ENCODE measurements at places on chromosomes 7 and 10.

DNA sequence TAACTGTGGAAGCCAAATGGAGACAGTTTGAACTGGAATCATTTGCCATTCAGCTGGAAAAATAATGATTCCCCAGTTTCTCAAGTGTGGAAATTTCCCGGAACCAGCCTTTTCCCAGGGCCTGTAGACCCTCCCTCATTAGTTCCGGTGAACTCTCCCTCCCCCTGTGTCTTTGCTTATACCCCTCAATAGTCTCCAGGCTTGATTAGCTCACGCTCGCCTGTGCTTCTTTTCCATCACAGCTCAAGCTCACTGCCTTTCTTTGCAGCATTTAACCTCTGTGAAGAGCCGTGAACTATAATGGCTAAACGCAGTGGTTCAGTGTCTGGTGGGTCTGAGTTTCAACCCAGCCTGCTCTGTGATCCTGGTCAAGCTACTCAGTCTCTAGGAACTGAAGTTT, 690.8 kb downstream of the INHBA start:
- no peak for DNase-seq

DNA sequence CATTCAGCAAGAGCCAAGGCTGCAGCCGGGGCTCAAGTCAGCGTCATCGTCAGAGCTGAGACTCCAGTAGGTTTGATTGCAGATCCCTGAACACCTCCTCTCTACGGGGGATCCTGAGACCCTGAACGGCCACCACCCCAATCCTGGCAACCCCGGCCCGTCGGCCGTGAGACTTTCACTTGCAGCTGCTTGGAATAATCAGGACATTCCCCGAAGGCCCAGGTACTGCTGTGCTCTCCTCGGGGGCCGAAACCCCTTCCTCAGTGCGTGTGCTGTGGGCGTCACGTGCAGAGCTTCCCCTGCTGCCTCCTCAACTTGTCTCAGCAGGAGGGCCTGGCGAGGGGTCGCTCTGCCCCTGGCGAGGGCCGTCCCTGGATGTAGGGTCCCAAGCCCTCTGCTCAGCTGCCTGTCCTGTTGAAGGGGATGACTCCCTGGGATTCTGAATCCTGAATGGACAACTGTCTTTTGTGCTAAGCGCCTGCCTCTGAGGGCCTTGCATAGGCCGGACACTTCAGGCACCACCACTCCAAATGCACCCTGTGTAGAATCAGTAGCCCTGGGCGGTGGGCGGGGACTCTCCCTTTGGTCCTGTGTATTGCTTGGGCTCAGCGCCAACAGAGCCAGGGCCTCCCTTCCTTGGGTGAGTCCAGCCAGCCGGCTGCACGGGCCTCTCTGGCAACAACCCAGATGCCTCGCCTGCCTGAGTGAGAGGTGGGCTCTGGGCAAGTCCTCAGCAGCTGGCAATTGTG, 63.8 kb upstream of the EBF3 start:
- DNase-seq = no peak

DNA sequence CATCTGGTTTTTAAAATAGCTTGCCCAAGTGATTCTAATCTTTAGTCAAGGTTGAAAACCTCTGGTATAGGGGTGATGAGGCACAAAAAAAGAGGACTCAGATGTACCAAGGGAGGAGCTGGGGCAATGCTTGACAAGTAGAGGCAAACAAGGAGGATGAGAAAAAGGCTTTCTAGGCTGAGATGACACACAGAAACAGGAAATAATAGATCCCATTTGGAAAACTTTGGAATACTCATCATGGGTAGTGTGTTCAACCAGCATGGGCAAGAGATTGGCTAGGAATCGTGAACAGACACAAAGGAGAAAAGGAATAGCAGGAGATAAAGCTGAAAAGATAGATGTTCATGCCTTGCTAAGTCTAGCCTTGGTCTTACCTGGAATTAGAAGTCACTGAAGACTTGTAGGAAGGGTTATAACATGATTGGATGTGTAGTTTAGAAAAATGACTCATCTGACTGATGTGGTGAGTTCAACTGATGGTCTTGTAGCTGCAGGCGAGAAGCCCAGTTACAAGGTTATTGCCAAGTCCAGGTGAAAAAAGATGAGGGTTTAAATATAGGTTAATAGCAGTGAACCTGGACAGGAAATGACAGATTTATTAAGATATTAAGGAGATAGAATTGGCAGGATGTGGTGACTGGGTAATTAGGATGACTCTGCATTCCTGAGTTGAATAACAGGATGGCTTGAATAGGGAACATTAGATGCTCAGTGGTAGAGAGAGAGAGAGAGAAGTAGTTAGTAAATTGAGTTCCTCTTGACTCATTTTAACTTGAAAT, 214.0 kb upstream of the LRGUK start:
- DNase-seq = no peak

DNA sequence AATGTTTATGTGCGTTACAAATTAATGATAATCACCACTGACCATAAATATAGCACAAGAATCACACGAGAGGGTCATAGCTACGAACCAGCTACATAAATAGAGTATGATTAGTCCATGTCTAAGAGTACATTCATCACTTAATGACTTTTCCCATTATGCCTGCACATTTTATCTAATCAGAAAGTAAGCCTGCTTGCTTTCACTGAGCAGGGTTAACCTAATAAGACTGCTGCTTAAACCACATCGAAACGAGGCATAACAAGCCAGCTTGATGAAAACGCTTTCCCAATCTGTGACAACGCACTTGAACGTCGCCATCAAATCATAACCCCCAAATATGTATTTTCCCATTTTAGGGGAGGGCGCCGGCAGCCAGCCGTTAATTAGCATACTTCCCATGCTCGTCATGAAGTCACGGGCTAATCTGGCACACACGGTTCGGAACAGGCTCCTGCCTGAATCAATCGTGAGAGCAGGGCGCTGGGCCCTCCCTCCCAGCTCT, 71.5 kb downstream of the EBF3 start:
- no peak for DNase-seq

DNA sequence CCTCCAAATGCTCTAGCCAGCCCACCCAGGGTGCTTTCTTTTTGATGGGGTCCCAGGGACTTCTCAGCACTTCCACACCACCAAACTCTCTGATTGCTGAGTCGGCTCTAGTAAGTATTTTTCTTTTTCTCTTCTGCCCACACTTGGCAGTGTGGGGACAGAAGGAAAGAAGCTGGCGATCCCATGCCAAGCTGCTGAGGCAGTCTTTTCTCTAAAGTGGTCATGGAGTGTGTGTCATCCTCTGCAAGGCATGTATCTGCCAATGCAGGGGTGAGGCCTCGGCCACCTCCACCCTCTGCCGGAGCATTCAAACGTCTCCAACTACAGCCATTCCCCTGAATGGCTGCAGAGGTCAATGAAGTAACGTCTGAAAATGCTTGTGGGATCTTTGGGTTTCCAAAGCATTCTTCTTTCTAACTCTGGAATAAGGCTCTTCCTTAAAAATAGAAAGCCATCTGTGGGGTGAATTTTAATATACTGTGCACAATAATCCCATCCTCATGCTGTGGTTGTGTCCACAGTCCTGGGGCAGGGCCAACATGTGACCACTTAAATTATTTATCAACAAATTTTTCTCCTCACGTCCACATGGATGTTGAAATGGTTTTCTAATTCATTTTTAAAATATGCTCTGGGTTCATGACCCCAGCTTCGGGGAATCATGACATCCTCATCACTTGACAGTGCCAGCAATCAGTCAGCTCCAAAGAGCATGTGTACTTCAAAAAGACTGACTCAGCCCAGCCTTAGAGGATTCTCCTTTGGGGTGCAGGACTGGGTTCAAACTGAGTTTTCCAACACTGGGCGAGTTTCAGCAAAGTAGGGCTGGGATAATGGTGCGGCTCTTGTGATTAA, 171.3 kb upstream of the ITGB1 start:
- DNase-seq = no peak

DNA sequence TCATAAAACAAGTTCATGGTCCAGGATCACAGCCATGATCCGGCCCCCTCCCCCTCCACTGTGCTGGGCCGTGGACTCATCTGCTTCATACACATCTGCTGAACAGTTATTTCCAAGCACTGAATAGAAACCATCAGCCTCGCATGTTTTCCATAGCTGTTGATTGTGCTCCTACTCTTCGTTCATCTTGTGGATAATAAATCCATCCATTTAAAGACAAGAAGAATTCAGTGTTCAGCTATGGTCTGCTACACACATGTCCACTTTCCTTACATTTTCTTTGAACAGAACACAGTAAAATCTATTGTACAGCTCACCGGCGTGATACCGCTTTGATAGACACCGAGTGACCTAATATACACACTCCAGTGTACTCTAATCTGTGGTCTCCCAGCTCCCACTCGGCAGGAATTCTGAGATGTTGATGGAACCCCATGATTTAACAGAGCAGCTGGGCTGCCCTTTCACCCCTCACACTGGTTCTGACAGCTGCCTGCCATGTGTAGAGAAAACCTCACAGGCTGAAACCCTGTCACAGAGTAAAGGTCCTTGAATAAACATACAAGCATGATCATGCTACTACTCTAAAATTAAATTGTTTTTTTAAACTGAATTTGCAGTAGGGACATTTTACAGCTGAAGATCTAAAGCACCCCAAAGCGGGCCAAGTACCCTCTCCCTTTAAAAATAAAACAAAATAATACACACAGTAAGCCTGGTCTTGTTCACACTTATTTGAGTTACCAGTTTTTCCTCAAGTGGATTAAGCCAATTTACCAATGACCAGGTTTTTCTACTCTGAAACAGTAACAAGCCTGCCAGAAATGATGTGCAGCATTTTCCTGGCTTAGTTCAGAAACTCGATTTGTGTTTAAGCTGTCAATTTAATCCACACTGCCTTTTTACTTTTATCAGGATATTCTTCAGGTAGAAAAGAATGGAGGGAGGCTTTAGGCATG, 95.1 kb upstream of the FZD1 start:
- DNase-seq = no peak

- no peak for DNase-seq
Observed at GRCh38 chr10:90712529-90712928, 145.3 kb downstream of the HTR7 start.

- no peak for DNase-seq
Observed at GRCh38 chr10:58943256-58943890, 233.1 kb upstream of the PHYHIPL start.

- no peak for DNase-seq
Observed at GRCh38 chr7:80624763-80625162, 13.7 kb upstream of the CD36 start.

DNA sequence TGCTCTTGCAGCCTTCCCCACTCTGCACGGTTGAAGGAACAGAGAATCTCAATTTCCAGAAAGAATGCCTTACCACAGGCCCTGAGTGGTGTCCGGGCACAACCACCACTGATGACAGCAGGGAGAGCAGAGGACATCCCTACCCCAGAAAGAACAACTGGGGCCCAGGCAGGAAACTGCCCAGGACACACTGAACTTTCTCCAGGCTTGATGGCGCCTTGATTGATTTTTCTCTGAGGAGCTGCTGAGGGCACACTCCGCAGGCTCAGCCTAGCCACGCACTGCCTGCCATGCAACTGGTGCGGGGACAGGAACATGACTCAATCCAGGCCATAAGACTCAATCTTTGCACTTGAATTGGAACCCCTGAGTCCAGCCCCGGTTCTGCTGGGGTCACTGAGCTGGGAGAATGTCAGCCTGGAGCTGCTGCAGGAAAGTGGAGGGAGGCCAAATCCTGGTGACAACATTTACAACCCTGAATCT, 5.9 kb downstream of the AKR1B1 start:
- DNase-seq = no peak

- no peak for DNase-seq
Observed at GRCh38 chr7:22252016-22252415, 104.9 kb downstream of the RAPGEF5 start.

GRCh38 chr10:69398466-69398865, 18.3 kb downstream of the TACR2 start:
- DNase-seq = no peak

DNA sequence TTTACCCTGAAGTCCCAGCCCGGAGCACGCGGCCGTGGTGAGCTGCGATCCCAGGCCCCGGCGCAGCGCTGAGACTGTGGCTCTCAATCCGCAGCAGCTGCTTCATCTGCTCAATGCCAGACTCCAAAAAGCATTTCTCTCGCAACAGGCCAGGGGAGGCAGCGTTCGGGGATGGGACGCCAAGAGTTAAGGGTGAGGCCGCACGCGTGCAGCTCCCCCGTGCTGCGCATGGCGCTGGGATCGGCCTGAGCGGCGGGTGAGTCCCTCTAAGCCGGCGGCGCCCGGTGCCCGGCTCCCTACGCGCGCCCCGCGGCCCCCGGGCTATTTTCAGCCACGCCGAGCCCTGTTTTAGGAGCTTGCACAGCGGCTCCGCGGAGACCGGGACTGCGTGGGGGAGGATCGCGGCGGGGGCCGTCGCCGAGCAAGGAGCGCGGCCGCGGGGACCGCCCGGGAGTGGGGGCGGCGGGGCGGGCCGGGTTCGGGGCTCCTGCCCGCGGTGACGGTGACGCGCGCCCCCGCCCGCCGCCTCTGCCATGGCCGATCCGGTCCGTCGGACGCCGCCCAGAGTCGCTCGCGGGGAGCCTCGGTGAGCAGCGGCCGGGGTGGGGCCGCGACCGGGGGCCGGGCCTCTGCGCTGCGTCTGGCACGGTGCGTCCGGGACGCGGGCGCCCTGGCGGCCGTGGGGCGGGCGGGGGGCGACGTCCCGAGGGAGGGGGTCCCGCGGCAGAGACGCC, 29.4 kb upstream of the JAKMIP3 start:
- no peak for DNase-seq

DNA sequence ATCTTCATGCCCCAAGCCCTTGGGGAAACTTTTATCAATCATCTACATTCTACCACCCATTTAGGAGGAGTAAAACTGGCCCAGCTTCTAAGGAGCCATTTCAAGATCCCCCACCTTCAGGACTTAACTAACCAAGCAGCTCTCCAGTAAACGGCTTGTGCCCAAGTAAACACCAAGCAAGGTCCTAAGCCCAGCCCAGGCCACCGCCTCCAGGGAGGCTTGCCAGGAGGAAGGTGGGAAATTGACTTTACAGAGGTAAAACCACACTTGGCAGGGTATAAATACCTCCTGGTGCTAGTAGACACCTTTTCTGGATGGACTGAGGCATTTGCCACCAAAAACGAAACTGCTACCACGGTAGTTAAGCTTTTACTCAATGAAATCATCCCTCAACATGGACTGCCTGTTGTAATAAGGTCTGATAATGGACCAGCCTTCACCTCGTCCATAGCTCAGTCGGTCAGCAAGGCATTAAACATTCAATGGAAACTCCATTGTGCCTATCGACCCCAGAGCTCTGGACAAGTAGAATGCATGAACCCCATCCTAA, 5.6 kb downstream of the AKR1B15 start:
- no peak for DNase-seq

DNA sequence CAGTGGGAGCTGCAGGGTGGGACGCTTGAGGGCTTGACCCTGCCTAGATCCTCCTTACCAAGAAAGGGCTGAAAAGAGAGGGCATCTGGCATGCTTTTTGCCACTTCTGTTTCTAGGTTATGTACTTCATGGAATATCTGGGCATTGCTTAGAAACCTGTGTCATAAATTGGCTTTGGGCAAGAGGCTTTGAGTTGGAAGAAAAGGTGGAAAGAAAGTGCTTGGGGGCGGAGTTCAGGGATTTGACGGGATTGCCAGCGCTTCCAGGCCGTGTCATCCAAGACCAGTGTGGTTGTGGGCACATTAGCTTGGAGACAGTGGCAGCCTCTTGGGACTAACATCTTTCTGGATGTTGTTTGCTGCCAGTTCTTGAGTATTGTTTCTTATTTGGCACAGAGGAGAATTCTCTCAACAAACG, 825 bp downstream of the ZNF862 start:
- no peak for DNase-seq
